ENCODE measurements at places on chromosomes 5 and 9.

DNA sequence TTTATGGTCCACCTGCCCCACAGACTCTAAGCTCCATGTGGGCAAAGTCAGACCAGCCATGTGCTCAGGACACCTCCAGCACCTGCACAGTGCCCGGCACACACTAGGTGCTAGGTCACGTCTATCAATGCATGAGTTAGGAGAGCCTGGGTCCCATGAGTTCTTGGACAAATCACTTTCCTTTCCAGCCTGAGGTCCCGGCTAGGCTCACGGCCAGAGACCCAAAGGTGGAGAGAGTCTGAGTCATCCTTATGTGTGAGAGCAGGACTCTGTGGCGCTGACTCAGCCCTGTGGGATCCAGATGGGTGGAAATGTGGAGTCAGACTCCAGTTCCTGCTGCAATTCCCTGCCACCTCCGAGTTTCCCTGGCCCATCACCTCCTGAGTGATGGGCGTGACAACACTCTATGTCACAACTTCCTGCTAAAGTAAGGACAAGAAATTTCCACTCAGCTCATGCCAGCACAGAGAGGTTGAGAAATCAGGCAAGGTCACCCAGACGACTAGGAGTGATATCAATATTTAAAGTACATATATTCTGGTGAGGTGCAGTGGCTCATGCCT, 2.5 kb upstream of the ST6GALNAC4 start:
- DNase-seq = peak; percentile 85

GRCh38 chr5:102532123-102532522, 33.3 kb upstream of the SLCO6A1 start:
- DNase-seq = no peak

GRCh38 chr5:150116667-150117400, 30.5 kb upstream of the CSF1R start:
- no peak for DNase-seq

DNA sequence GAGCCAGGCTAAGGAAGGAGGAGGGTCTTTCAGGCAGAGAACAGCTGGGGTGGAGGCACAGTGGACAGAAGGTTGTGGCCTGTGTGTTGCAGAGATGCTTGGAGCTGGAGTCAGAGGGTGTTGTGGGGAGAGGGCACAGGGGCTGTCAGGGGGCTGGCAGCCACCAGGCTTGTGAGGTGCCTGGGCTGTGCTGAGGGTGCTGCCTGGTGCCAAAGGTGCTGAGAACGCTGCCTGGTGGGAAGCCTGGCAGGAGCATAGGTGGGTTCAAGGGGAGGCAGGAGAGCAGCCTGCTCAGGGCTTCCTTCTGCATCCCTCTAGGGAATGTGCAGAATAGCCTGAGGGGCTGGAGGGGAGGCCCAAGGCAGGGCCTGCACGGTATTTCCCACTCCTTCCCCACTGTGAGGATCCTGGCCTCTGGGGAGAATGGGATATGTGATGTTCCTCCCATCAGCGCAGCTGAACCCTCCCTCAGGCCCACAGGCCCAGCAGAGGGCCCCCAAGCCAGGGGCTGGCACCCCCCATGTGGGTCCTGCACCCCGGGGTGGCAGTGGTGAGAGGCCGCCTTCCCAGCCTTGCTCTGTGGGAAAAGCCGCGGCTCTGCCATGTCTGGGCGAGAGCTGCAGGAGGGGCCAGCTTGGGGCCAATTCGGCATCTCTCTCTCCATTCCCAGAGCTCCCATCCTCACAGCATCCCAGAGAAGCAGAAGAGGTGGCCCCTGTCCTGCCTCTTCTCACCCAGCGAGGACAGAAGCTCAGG, 76.3 kb downstream of the CACNA1B start:
- no peak for DNase-seq

DNA sequence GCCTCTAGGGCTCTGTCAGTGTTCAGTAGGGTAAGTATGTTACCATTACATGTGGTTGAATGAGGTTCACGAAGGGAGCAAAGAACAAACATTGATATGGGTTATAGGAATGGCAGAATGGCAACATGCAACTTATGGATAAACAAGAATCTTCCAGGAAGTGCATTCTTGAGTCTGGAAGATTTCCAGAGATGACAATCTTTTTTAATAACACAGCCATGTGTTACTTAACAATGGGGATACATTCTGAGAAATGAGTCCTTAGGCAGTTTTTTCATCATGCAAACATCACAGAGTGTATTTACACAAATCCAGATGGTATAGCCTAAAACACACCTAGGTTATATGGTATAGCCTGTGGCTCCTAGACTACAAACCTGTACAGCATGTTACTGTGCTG, 9.1 kb upstream of the SLC28A3 start:
- no peak for DNase-seq

- DNase-seq = no peak
Observed at GRCh38 chr9:92345582-92345981, 19.8 kb downstream of the CENPP start.

DNA sequence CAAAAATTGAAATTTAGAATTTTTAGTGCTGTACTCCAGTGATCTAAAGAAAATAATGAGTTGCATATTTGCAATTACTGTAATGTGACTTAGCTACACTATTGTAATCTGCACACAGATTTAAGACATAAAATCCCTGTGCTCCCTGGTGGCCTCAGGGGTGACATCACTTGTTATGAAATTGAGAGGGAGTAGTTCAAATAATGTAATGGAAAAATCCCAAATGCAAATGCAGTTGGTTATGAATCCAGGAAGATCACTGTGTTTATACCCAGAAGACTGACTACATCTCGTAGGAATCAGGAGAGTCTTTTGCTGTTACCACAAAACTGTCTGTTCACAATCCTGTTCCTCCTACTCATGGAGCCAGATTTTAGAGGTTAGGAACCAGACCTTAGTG, 178.7 kb upstream of the FBXL17 start:
- DNase-seq = no peak

GRCh38 chr5:168683247-168683926, 104.2 kb upstream of the PANK3 start:
- peak; percentile 12 for DNase-seq

DNA sequence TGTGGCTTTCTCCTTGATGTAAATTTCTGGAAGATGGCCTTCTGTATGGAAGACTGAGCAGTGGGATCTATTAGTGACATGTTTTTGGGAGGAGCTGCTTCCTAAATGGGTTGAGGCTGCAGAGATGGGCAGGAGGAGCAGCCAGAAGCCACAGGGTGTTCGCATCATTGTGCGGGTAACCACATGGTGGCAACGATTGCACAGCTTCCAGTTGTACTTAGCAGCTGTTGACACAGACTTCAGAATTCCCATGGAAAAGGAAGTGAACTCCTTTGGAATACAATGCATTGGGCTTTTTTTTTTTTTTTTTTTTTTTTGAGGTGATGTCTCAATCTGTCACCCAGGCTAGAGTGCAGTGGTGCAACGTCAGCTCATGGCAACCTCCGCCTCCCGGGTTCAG, 297.3 kb downstream of the NR3C1 start:
- DNase-seq = peak; percentile 40

Measured in MV-4-11 (cell line).